ENCODE measurements at places on chromosomes 2 and 18.
A peak's percentile ranks its signal among the peaks of the same experiment; 100 is the strongest.

DNA sequence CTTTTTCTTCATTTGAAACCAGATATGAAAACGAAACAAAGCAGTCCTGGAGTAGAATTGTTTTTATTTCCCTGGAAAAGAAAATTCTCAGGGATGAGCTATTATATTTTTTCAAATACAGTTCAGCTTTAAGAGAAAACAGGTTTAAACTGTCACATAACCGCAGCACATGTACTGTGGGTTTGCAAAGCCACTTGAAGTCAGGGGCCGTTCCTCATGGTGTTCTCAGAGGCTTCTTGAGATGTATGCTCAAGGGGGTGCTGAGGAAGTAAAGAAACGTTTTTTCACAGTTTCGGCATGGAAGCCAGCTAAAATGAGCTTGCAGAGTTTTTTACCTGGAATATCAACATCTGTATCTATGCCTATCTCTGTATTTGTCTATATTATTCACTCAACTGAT, 225.3 kb downstream of the MC4R start:
- DNase-seq = no peak

DNA sequence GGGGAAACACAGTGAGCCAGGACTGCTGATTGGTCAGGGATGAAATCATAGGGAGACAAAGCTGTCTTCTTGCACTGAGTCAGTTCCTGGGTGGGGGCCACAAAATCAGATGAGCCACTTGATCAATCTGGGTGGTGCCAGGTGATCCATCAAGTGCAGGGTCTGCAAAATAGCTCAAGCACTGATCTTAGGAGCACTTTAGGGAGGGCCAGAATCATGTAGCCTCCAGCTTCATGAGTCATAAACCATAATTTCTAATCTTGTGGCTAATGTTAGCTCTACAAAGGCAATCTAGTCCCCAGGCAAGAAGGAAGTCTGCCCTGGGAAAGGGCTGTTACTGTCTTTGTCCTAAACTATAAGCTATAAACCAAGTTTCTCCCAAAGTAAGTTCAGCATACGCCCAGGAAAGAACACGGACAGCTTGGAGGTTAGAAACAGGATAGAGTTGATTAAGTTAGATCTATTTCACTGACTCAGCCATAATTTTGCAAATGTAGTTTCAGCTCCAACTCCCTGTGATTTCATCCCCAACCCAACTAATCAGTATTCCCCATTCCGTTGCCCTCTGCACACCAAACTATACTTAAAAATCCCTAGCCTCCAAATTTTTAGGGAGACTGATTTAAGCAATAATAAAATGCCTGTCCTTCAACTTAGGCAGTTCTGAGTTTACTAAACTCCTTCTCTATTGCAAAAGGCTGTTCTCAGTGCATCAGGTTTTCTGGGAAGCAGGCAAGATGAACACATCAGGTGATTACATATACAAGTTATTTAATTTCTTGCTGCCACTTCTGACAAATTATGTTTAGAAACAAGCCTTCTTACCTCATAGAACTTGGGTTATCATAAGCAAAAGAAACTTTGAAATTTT, 226.9 kb upstream of the SPOPL start:
- DNase-seq = no peak

GRCh38 chr2:1162768-1163584, 212.3 kb downstream of the SNTG2 start:
- peak; percentile 42 for DNase-seq

DNA sequence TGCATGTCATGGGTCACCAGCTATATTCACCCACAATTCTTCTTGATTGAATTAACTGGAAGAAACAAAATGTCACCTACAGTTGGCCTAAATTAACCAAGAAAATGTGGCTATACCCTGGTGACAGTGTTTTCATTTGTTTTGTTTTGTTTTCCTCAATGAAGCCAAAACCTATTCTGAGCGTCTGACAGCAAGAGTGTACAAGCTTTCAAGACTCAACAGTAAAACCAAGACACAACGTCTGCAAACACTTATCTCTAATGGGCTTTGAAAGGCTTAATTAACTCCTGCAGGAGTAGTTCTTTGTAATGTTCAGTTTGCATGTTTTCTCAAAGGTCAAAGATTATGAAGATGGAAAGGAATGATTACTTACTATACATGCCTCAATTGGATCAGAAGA, 827.6 kb upstream of the KLHL29 start:
- no peak for DNase-seq

DNA sequence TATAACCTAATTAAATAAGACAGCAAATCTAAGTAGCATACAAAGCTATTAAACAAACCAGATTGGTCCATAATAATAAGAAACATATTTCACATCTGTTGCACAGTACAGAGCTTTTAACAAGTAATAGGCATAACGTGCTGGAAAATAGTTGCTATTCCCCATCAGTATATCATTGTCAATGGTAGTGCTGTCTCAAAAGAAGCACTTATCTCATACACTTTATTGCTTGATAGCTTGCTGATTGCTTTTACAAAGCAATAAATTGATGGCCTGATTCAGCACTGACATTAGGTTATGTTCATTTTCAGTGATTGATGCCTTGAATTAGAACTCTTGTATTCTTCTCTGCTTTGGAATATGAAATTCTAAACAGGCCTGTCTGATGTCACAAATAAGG, 641.7 kb downstream of the CBLN2 start:
- DNase-seq = no peak

DNA sequence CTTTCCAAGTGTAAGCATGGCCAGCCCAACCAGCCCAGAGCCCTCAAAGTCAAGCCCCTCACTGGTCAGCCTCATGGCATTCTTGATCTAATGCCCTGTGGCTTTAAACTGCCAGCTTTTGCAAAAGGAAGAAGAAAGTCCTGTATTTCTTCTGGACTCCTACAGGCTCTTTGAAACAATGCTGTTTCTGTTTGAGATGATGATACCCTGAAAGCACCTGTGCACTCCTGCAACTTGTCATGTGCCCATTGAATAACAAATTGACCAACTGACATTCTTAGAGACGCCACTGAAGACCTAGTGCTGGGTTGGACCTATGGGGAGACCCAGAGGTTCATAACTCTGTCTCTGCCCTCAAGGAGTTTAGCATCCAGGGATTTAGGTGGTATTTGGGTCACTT, 82.0 kb upstream of the MSH2 start:
- no peak for DNase-seq

DNA sequence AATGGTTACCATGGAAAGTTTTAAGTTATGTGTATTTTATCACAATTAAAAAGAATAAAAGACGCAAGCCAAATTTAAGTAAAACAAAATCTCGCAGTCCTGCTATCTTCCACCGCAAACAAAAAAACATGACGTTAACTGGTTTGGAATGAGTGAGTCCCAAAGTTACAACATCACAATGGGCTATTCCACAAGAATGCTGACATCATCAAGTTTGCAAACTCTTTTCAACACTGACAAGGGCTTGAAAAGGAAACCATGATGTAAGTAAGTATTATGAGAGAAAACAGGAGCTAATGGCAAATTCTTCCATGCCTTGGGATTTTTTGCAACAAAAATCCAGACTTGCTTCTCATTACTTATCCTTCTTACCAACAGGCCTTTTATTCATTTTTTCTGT, 31.1 kb downstream of the SIGLEC15 start:
- no peak for DNase-seq

DNA sequence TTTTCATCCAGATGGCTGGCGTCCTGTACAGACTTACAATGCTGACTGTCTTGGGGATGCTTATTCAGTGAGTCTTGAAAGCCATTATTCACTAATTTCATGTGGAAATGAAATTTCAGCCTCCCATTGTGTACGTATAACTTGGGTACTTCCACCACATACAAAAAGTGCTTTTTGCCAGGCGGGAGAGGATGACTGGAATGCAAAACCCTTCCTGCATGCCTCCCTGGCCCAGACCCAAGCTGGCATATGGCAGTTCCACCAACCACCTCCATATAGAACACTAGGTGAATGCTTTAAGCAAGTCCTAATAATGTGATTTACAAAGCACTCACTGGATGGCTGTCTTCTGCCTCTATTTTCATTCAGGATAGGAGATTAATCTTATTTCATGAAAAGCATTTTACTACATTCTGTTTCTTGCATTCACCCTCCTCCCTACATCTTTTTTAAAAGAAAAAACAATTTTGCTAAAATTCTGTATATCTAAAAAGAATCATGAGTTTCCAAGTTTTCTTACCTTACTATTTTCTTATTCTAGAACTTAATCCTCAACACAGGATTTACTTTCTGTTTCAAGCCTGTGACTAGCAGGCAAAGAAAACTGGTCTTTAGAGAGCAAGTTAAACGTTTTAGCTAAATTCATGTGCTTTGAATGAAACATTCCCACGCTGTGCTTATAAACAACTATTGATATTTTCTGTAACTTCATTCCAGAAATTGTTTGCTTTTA, 327.6 kb downstream of the NCKAP5 start:
- DNase-seq = no peak

DNA sequence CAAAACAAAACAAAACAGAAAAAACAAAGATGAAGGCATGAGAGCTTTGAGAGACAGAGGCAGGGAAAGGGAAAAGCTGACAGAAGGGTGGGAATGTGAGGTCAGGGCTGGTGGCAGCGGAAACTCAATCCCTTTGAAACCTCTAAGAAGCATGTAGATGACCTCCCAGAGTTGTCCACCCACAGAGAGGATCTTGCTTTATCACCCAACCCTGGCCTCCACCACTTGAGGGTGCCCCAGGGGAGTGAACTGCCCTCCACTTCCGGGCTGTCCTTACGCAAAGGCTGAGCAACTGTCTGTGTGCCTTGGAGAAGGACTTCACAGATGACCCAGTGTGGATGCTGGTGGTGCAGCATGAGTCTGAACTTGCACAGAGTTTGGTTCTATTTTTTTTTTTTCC, 26.7 kb downstream of the PDCL3 start:
- DNase-seq = no peak

GRCh38 chr18:64330161-64330560, 181.3 kb upstream of the LINC00305 start:
- DNase-seq = no peak

DNA sequence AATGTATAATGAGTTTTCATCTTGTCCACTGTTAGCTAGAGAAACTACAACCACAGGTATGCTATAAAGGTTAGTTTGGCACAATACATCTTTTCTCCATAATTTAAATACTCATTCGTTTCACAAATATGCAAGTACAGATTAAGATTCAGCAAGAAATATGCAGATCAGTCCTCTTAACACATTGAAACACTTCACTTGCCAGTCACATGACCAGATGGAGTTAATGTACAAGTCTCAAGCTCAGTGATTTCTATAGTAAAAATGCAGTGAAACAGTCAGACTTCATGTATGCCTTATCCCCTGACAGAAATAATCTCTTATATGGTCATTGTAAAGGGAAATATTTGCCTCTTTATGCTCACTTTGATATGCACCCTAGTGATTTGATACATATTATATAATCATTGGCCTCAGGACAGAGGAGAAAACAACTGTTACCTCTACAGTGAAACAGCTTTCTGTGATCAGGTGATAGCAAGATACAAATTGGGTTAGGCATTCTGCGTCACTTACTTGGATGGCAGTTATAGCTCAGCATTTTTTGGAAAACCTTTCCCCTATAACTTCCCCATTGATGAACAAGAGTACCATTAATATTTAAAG, 104.6 kb downstream of the TCF4 start:
- no peak for DNase-seq

- peak; percentile 54 for DNase-seq
Measured at GRCh38 chr2:119367472-119368099, 809 bp downstream of the DBI start.

- no peak for DNase-seq
Measured at GRCh38 chr2:170201275-170201674, 23.3 kb downstream of the MYO3B start.

DNA sequence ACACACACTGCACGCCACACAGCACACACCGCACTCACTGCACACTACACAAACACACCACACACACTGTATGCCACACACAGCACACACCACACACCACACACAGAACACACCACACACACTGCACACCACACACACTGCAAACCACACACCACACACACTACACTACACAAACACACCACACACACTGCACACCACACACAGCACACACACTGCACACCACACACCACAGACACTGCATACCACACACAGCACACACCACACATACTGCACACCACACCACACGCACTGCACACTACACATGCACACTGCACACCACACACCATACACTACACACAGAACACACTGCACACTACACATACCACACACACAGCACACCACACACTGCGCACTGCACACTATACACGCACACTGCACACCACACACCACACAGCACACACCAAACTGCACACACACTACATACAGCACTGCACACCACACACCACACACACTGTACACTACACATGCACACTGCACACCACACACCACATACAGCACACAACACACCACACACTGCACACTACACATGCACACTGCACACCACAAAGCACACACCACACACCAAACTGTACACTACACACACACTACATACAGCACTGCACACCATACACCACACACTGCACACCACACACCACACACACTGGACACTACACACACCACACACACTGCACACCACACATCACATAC, 59.6 kb downstream of the ASB1 start:
- no peak for DNase-seq

DNA sequence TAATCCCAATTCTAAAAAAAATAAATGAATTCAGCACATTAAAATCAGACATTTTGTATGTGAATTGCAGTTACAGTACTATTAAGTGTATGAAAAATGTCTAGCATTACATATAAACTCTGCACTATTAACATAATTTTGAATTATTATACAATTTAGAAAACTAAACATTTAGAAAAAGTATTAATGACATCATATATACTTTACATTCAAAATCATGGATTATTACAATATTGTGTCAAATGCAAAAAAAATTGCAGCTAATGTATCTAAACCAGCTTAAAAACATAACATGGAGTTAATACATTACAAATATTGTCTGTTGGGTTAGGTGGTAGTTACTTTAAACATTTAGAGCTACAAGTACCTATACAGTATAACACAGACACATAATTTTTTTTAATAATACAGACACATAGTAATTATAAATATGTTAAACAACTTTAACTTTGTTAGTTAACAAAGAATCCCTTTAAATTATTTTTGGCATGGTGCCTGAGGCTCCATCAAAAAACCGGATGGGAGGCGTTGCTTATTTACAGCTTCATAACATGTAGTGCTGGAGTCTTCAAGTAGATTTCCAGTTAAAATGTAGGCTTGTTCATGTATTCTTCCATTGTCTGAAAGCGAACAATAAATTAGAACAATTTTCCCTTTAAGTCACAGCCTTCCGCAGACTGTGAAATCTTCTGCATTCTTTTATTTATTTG, 79.1 kb downstream of the AP1S3 start:
- DNase-seq = no peak

GRCh38 chr2:73013936-73014335, 57.6 kb downstream of the SFXN5 start:
- DNase-seq = no peak

DNA sequence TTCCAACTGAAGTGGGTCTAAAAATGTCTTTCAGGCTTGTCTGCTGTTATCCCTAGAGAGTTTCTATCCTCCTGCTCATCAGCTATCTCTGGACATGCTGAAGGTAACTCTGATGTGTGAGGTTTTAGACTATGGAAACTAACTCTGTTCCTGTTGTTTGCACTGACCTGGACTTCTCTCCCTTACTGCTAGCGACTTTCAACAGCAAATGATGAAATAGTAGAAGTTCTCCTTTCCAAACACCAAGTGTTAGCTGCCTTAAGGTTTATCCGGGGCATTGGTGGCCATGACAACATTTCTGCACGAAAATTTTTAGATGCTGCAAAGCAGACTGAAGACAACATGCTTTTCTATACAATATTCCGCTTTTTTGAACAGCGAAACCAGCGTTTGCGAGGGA, 26.9 kb downstream of the RMC1 start:
- DNase-seq = no peak

GRCh38 chr2:67283641-67284040, 113.5 kb upstream of the ETAA1 start:
- no peak for DNase-seq

All from stimulated activated CD4-positive, alpha-beta T cell treated with anti-CD3 and anti-CD28 coated beads, TNF-alpha, amount 100 ng/mL, for 24 hours (primary cell).